PC-3 (cell line): ENCODE measurements at places on chromosomes 6 and 20. TPM values are rescaled to one million over a fixed set of nuclear protein-coding genes. Genes with fewer than 3 reads are reported as not detected.

The CDH22 gene
- not detected in 2 replicates for total RNA-seq

The KCNK5 gene
- 3.2 and 3.5 TPM in 2 replicates for total RNA-seq

The PRDM13 gene
- not detected in 2 replicates for total RNA-seq

The MBOAT1 gene
- 8.4 and 10.3 TPM in 2 replicates for total RNA-seq

The TNXB gene
- total RNA-seq: 2.9 and 3.3 TPM in 2 replicates

The HLA-G gene
- total RNA-seq: not detected in 2 replicates

The SLC35A1 gene
- 7.4 and 9.9 TPM in 2 replicates for total RNA-seq

The GSS gene
- total RNA-seq: 82.0 and 95.9 TPM in 2 replicates

The CCDC28A gene
- total RNA-seq: 5.8 and 8.5 TPM in 2 replicates

The IRF4 gene
- 0.15 TPM in 1 of 2 replicates, not detected in the other for total RNA-seq

The AVP gene
- not detected in 2 replicates for total RNA-seq

The TMEM30A gene
- total RNA-seq: 35.7 and 36.8 TPM in 2 replicates

The FKBP1C gene
- 0.75 and 1.9 TPM in 2 replicates for total RNA-seq

The TPBG gene
- total RNA-seq: 43.0 and 49.6 TPM in 2 replicates

The C6orf141 gene
- total RNA-seq: 43.8 and 49.4 TPM in 2 replicates

The EPB41L1 gene
- 48.2 and 53.0 TPM in 2 replicates for total RNA-seq

The VWA7 gene
- 0.98 and 1.9 TPM in 2 replicates for total RNA-seq

The TCP11 gene
- total RNA-seq: 1.3 and 1.7 TPM in 2 replicates

The RIPPLY2 gene
- total RNA-seq: not detected in 2 replicates

The IL17A gene
- not detected in 2 replicates for total RNA-seq
